ENCODE measurements at places on chromosomes 1 and 21.

DNA sequence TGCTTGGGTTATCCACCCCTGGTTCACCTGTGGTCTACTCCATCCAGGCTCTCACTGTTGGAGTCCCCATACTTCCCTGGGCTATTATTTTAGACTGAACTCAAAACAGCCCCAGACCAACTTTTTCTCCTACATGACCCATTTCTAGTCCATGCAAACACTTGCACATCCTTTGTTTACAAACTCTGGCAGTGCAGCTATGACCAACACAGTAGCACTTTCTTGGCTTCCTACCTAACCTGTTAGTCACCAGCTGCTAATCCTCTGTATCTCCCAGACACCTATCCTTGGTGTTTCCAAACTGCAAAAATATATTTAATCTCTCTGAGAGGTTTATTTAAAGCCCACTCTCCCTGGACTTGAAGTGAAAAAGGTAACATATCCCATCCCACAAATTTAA lies 90.8 kb downstream of the DDAH1 start:
- DNase-seq, result no peak

- no peak for DNase-seq
These were observed 23.9 kb upstream of the KCNE1 start for GRCh38 chr21:34535886-34536285.

- DNase-seq, result no peak
These were observed 1.1 kb downstream of the S100A11 start for GRCh38 chr1:152035539-152036266.

DNA sequence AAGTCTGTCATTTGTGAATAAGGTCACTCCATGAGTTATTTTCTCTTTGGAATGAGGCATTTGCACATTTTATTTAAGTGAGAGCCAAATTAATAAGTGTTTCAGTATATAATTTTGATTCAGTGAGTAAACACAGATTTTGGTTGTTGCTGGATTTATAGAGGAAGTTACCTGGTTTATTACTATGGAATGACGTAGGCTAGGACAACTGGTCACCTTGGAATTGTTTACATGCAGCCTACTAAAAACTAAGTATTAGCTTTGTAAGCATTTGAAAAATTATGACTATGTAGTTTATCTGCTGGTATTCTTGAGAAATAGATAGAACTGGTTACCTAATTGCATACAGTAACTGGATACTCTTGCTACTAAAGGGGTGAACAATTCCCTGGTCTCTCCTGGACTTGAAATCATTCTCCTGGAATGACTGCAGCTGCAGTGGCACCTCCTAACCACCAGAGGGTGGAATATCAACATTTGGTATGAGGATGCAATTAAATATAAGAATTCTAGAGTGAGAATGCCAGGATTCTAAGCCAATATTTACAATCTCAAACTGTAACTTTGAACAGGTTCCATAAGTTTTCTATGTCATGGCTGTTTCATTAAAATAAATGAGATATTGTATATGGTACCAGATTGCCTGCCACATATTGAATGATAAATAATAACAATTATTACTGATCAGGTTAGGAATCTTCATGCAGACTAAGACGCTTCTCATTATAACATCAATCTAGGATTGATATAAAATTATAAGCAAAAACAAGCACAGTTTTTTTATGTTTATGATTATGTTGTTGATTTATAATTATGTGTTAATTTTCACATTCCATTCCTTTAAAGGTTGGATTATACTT lies 3.5 kb upstream of the KRTAP27-1 start:
- DNase-seq, result no peak

DNA sequence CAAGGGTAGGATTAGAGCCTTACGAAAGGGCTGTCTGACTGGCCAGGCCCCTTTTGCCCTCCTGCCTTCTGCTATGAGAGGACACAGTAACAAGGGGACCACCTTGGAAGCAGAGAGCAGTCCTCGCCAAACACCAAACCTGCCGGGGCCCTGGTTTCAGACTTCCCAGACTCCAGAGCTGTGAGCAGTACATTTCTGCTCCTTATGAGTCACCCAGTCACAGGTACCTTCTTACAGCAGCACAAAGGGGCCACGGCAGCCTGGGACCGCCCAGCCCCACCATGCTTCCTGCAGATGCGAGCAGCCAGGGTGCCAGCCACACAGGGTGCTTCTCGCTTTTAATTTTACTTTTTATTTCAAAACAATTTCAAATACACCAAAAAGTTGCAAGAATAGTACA lies 17.2 kb upstream of the POFUT2 start:
- DNase-seq, result no peak

GRCh38 chr1:11787804-11788436 lies 17.8 kb downstream of the MTHFR start:
- no peak for DNase-seq

GRCh38 chr1:22754106-22754768 lies 43.6 kb downstream of the EPHB2 start:
- DNase-seq, result no peak

DNA sequence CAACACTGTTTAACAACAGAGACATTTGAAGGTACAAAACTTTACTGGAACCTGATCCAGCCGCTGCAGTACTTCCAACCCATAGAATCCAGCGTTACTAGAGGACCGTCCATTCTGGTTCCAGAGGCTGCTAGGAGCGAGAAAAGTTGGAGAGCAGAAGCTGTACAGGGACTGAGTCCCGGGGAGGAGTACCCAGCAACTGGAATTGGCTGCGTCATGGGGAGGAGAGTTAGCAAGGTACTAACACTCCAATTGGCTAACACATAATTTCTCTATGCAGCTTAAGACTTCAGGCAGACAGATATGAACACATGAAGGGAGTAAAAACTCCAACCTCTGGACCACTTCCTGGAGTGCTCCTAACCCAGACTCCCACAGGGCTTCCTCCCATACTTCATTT lies 2.1 kb upstream of the QSOX1 start:
- no peak for DNase-seq

GRCh38 chr1:246051909-246052518 lies 455.1 kb downstream of the SMYD3 start:
- no peak for DNase-seq

GRCh38 chr1:173669491-173669941 lies at the start of gene ANKRD45:
ANKRD45 (minus strand) TSS chr1:173669851; CDS start chr1:173659418, 10,433 bp downstream.
- DNase-seq, result no peak

DNA sequence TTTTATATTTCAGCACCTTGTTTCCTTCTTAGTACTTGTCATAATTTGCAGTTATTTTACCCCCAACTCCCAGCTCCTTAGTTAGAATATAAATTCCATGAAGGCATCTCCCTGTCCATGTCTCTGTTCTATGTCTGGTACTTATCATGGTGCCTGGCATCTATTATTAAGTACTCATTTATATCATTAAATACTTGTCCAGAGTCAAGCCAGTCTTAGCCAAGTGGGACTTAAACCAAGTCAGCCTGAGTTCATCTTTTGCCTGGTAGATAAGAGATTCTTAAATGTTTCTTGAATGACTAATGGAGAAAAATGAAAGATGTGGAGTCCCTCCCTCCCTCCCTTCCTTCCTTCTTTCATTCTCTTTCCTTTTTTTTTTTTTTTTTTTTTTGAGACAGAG lies 9.4 kb downstream of the SLC25A44 start:
- no peak for DNase-seq

GRCh38 chr1:116919802-116920201 lies 10.1 kb downstream of the PTGFRN start:
- no peak for DNase-seq

GRCh38 chr1:116751621-116752020 lies 2.6 kb upstream of the CD2 start:
- no peak for DNase-seq

GRCh38 chr1:199856216-199856780 lies 171.2 kb upstream of the NR5A2 start:
- no peak for DNase-seq

GRCh38 chr1:9852410-9853248 lies 28.9 kb upstream of the CLSTN1 start:
- DNase-seq, result no peak

- no peak for DNase-seq
These were observed 1.1 kb upstream of the GCLM start for GRCh38 chr1:93910305-93910704.

GRCh38 chr1:59687081-59687480 lies 127.7 kb upstream of the HOOK1 start:
- no peak for DNase-seq

- no peak for DNase-seq
These were observed 10.6 kb upstream of the GCLM start for GRCh38 chr1:93919780-93920179.

- no peak for DNase-seq
These were observed 46.8 kb downstream of the XCL1 start for GRCh38 chr1:168623003-168623828.

DNA sequence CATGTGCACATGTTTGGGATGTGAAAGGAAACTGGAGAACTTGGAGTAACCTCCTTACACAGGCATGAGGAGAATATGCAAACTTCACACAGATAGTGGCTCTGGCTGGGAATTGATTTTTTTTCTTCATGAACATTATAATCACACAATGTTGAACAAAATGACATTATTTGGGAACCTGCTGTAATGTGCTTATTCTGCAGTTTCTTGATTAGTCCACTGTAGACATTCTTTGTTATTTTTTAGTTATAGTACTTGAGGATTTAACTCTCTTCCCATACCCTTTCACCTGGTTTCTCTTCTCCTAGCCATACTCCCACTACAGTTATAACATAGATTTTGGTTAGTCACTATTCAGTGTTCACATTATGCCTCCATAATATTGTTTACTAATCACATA lies 68.3 kb downstream of the ATG4C start:
- DNase-seq, result no peak

DNA sequence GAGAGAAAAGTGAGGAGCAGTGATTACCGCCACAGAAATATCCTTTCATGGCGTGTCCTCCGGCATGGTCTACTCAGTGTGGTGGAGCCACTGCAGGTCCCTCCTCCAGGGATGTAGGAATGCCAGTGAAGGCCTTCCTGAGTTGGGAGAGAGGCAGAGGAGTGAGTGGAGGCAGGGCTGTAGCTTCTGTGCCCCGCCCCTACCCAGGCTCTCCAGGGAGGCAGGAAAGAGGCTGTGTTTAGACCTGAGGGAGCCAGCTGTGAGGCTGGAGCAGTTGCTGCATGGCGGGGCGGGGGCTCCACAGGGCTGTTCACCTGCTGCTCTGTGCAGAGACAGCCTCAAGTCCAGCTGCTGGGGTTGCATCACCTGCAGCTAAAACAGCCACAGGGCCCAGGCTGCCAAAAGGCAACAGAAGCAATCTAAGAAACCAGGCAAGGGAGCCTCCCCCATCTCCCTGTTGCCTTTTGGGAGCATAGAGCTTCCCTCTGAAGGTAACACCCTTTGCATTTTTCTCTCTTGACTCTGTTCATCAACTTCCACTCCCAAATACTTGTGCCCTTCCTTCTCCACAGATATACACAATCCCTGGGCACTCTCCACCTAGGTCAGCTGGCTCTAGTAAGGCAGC lies 801 bp upstream of the ANXA9 start:
- DNase-seq, result no peak

DNA sequence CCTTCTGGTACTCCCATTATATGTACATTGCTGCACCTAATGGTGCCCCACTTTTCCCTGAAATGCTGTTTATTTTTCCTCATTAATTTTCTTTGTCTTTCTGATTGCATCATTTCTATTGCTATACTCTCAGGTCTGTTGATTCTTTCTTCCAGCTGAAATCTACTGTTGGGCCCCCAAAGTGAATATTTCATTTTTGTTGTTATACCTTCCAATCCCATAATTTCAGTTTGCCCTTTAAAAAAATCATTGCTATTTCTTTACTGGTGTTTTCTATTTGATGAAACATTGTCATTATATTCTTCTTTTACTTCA lies 3.0 kb upstream of the AADACL4 start:
- DNase-seq, result no peak

- no peak for DNase-seq
These were observed 1.6 kb downstream of the GJC2 start for GRCh38 chr1:228151180-228151925.

DNA sequence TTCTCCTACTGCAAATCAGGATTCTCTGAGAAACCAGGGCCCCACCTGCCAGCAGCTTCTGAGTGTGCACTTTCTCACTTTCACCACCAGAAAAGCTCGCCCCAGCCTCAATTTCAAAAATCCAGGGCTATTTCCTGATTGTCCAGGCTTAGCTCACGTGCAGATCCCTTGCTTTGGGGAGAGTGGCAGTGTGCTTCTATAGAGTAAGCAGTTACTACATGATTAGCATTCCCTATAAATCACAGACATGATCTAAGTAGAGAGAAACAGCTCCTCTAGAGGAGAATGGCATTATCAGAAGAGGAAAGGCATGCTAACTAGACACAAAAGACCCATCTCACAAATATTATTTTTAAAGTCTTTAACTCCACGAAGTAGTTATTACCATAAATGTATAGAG lies 456.0 kb upstream of the PKN2 start:
- DNase-seq, result no peak

DNA sequence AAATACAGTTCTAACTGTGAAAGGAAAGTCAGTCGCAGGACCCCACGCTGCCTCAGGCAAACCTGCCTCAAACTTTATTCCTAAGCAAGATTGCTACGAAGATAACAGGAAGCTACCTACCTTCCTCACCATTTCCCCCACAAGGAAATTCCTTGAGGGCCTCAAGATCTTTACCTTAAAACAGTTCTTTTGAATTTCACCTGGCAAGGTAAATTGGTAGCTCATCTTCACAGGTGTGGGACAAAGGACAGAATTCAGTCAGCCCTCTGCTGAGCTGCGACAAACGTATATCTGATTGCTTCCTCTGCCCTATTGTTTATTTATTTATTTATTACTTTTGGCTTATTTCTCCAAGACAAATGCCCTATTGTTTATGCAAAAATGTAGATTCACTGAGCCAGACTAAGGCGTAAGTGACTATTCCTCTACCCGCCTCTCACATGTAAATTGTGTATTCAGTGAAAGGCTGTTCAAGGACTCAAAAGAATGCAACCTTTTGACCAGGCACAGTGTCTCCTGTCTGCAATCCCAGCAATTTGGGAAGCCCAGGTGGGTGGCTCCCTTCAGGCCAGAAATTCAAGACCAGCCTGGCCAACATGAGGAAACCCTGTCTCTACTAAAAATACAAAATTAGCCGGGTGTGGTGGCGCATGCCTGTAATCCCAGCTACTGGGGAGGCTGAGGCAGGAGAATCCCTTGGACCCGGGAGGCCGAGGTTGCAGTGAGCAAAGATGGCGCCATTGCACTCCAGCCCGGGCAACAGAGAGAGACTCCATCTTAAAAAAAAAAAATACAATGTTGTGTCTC lies 17.3 kb upstream of the PKNOX1 start:
- DNase-seq, result no peak

GRCh38 chr1:174391716-174392115 lies 56.0 kb upstream of the GPR52 start:
- DNase-seq, result no peak

- no peak for DNase-seq
These were observed 7.1 kb upstream of the KIF14 start for GRCh38 chr1:200627575-200628222.

Measured in activated CD8-positive, alpha-beta memory T cell treated with anti-CD3 and anti-CD28 coated beads for 4 hours (primary cell).